Naive thymus-derived CD8-positive, alpha-beta T cell (primary cell): ENCODE measurements at places on chromosomes 2 and 18. TPM values are rescaled to one million over a fixed set of nuclear protein-coding genes. Genes with fewer than 3 reads are reported as not detected.

Gene CD28
- polyA plus RNA-seq = 32.0 TPM

Gene MAB21L4
- polyA plus RNA-seq = not detected

DNA sequence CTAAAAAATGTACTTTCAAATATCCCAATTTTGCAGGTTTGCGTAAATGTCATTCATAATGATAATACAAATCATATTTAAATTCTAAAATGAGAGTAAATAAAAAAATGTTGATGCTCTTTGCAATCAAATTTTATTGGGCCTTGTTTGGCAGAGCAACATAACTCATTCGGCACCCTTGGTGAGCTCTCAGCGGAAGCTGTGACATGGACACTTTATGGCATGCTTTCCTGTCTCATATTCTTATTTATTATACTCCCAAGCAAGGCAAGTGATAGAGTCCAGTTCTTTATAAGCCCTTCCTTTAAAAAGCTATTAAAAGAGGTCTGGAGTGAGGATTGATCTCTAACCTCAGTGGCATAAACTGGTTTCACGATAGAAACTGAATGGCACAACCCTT, 1493.2 kb upstream of the NXPH2 start:
- no peaks in the 10 kb centered on the region for H3K36me3 ChIP-seq
- H3K4me3 ChIP-seq = no peak overlapping the region
- no peak for DNase-seq
- H3K27ac ChIP-seq = no peak overlapping the region

- no peak overlapping the region for H3K4me3 ChIP-seq
- no peak overlapping the region for H3K27ac ChIP-seq
- no peaks in the 10 kb centered on the region for H3K27me3 ChIP-seq
- DNase-seq = no peak
- no peaks in the 10 kb centered on the region for H3K36me3 ChIP-seq
- peaks cover 22% of the 10 kb centered on the region for H3K4me1 ChIP-seq
Measured at GRCh38 chr2:26521054-26521912, 43.4 kb upstream of the OTOF start.

DNA sequence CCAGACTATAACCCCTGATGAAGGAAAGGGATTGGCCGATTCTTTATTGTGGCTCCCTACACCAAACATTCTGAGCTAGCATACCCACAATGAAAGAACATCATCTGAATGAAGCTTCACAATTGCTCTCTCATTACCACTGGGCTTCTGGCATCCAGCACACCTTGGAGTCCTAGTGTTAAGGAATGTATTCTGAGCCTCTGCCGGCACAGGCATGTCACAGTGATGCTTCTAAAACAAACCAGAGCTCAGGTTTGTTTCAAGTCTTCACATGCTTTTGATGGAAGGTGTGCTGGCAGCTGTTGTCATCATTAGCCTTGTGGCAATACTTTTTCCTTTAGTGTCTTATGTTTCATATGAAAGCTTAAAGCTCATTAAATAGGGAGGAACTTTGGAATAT, 76.3 kb upstream of the RBBP8 start:
- H3K4me1 ChIP-seq = no peaks in the 10 kb centered on the region
- H3K36me3 ChIP-seq = no peaks in the 10 kb centered on the region
- no peak overlapping the region for H3K4me3 ChIP-seq
- no peak overlapping the region for H3K27ac ChIP-seq
- peaks cover 13% of the 10 kb centered on the region for H3K27me3 ChIP-seq
- no peak for DNase-seq
